ENCODE measurements at places on chromosomes 11 and 22.

- DNase-seq = no peak
These were observed 96.1 kb upstream of the THY1 start for GRCh38 chr11:119518746-119519730.

DNA sequence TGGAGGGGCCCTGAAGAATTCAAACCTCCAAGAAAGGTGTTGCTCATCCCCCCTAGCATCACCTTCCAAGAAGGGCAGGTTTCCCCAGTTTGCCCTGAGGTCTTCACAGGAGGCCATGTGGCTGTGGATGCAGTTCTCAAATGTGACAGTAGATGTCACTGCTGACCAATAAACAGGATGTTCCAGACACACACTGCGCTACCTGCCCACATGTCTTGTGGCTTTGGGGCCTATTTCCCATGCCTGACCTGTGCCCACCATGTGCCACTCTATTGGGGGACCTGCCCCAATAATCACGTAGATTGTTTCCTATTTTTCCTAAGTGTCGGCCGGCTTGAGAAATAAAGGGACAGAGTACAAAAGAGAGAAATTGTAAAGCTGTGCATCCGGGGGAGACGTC, 4.5 kb downstream of the GSTT2 start:
- DNase-seq = no peak

- no peak for DNase-seq
These were observed 39.4 kb downstream of the C22orf31 start for GRCh38 chr22:29022101-29022817.

DNA sequence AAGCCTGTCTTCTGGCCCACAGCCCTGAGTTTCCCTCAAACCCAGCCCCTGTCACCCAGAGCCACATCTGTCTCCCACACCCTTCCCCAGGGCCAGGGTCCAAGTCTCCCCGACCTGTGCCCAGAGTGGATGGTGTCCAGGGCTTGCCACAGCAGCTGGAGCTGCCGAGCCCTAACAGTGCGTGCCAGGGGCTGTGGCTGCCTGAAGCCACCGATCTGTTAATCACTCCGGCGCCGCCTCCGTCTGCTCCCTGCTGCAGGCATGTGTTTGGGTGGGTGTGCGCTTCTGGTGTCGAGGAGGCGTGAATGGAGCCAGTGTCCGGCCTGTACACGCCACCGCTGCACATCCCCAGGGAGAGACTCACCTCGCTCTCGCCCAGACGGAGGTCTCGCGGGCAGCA, 26.1 kb downstream of the SHISAL1 start:
- DNase-seq = no peak

- no peak for DNase-seq
These were observed 34.7 kb downstream of the ALX4 start for GRCh38 chr11:44275241-44275640.

DNA sequence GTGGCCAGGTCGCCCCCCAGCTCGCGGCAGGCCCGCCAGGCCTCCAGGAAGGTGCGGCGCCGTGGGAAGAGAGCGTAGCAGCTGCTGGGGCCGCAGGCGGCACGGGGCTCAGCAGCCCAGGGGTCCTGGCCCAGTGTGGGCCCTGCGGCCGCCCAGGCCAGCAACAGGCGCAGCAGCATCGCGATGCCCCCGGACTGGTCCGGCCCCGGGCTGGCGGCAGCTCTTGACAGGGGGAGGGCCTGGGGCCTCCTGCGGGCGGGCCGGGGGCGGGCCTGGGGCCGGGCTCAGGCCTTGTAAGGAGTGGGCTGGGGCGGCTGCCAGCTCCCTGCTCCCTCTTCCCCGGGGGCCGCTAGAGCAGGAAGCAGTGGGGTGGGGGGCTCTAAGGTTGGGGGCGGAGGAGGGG, at the start of gene CD248:
CD248 (minus strand) TSS at position 196 of the 403 bp plus-strand sequence; CDS start at position 179, 17 bp downstream.
- DNase-seq = no peak

- DNase-seq = no peak
These were observed 25.1 kb upstream of the LDLRAD3 start for GRCh38 chr11:35918716-35919115.
